NCI-H1694 treated with DMSO at 0.1 percent for 48 hours (cell line): ENCODE measurements at places on chromosomes 16 and 17.

DNA sequence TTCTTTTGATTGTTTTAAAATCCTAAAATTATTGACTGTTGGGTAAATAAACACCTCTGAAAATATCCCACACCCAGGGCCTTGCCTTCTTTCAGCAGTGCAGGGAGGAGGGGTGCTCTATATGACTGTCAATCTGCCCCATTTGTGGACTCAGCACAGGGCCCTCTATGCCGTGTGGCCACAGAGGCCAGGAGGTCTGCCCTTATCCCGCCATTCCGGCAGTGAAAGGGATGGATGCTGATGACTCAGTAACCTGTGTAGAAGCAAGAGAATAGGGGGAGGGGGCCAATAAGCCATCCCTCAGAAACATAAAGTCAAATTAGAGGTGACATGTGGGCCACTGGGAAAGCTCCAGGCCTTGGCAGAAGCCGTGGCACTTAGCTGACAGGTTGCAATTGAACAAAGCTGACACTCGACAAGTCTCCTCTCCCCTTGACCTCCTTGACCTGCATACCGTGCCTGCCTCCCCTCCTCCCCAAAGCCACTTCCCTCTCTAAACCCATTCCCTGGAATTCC lies 281.4 kb upstream of the DYNLRB2 start:
- DNase-seq: no peak

GRCh38 chr17:40522250-40522960 lies 21.0 kb upstream of the TNS4 start:
- DNase-seq: no peak

DNA sequence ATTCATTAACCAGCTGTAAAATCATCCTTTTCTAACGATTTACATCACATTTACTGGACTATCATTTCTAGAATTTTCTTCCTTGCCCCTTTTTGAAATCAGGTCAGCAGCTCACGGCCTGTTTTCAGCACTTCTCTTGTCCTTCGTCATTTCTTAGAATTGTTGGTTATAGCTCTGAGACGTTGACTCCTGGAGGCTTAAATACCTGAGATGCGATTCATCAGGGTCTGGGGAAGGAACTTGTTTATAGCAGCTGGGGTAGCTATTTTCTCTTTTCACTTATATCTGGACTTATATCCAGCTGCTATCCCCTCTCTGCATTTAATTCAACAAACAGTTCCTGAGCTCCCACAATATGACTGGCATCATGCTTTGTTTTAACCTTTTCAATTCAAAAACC lies 338.7 kb upstream of the TNRC6C start:
- no peak for DNase-seq

- no peak for DNase-seq
These were observed 273.2 kb downstream of the C16orf95 start for GRCh38 chr16:87044032-87044382.

GRCh38 chr16:56600398-56600999 lies 7.9 kb upstream of the MT2A start:
- peak; percentile 38 for DNase-seq

DNA sequence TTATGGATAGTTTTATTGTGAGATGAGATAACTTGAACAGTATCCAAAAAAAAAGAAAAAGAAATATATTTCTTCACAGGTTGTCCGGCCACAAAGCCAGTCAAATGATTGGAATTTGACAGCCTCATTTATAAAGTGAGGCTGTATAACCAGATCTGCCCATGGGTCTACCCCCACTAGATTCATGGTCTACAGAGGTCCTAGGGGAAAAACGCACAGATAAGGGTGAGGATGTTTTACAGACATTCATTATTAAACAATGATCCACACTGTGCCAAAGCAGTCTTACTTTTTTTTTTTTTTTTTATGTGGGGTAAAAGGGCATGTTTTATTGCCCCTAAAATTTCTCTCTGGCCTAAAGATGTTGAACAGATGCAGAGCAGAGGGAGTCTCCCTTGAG lies 1503.0 kb upstream of the CDH8 start:
- DNase-seq: no peak

- peak; percentile 86 for DNase-seq
These were observed 14.3 kb downstream of the SPATA32 start for GRCh38 chr17:45247429-45248131.

DNA sequence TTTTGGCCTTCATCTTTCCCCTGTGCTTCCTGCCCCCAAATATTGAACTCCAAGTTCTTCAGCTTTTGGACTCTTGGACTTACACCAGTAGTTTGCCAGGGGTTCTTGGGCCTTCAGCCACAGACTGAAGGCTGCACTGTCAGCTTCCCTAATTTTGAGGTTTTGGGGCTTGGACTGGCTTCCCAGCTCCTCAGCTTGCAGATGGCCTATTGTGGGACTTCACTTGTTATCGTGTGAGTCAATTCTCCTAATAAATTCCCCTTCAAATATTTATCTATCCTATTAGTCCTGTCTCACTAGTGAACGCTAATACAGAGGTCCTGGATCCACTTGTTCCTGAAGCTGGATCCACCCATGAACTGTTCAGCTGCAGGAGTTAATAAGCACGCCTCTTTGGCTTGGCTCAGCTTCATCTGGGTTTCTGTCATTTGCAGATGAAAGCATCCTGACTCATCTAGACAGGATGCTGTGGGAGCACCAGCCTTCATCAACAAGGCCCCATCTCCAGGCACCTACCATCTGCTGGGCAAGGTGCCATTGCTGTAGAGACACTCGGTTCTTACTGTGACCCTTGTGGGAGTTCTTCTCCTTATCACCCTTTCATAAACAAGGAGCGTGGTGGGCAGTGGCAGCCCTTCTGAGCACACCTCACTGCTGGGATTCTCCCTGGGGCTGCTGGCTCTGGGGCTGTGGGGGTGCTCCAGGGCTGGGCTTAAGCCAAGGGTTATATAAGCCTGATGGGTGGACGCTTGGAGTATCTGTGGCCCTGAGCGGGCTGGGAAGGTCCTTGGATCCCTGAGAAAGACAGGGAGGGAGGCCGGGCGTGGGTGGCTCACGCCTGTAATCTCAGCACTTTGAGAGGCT lies 23.1 kb downstream of the LAT start:
- DNase-seq: no peak

GRCh38 chr17:28501421-28502284 lies 4.5 kb upstream of the FOXN1 start:
- no peak for DNase-seq

- no peak for DNase-seq
These were observed 32.7 kb downstream of the EMP2 start for GRCh38 chr16:10547708-10548107.

DNA sequence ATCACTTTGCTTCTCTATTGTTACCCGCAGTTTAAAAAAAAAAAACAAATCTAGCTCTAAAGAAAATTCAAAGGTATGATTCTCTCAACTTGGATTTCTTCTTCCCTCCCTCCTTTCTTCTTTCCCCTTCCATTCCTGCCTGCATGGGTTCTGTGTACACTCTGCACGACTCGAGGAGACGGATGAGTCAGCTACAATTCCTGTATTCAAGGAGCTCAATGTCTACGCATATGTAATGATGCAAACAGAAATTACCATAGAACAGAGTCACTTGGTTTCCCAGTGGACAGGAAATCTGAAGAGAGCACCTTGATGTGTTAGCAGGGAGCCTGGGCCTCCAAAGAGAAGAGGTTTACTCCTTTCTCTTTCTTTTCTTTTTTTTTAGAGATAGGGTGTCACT lies 92.3 kb downstream of the VPS53 start:
- no peak for DNase-seq

DNA sequence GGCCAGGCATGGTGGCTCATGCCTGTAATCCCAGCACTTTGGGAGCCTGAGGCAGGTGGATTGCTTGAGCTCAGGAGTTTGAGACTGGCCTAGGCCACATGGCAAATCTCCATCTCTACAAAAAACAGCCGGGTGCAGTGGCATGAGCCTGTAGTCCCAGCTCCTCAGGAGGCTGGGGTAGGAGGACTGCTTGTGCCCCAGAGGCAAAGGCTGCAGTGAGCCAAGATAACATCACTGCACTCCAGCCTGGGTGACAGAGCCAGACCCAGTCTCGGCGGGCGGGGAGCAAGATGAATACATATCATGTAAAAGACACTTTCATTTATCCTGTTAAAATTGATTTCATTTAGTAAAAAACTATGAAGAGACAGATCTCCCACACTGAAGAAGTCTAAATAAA lies 54.6 kb downstream of the CREBBP start:
- no peak for DNase-seq

- DNase-seq: no peak
These were observed 19.6 kb upstream of the MYH10 start for GRCh38 chr17:8650119-8650499.

DNA sequence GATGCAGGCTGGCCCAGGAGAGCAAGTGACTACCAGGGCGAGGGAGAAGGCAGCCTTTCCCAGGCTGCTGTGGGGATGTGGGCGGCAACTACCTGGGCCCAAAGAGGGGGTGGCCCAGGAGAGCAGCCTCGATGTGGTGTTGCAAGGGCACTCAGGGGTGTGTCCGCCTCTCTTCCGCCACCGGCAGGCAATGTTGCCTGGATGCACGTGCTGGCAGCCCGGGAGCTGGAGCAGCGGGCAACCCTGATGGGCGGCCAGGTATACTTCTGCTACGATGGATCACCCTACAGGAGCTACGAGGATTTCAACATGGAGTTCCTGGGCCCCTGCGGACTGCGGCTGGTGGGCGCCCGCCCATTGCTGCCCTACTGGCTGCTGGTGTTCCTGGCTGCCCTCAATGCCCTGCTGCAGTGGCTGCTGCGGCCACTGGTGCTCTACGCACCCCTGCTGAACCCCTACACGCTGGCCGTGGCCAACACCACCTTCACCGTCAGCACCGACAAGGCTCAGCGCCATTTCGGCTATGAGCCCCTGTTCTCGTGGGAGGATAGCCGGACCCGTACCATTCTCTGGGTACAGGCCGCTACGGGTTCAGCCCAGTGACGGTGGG lies 2.7 kb downstream of the HSD3B7 start:
- DNase-seq: no peak

DNA sequence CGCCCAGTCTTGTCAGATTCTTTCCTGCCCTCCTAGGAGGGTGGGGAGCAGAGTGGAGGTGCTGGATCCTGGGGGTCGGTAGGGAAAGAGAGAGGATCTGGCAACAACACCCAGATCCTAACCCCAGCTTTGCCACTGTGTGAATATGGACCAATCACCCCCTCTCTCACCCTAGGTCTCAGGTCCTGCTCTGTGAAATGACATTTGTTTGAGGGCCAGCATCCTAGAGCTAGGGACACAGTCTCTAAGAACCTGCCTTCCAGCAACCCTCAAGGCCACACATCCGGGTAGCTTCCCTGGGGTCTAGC lies 28.4 kb upstream of the MAP3K14 start:
- no peak for DNase-seq

DNA sequence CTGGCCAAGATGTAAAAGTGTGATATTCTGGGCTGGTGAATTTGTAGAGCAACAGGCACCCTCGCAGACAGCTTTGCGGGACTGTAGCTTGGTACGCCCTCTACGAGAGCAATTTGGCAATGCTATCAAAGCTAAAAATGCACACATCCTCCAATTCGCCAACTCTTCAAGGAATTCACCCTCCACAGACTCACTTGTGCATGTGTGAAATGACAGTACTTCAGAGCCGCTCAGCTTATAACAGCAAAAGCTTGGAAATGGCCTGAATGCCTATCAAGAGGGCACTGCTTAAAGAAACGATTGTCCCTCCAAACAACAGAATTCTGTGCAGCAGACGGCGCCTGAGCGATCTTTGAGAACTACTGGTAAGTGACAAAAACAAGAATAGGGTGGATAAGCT lies 130.8 kb downstream of the SDK2 start:
- no peak for DNase-seq

GRCh38 chr16:66170989-66171388 lies 195.5 kb upstream of the CDH5 start:
- DNase-seq: no peak

DNA sequence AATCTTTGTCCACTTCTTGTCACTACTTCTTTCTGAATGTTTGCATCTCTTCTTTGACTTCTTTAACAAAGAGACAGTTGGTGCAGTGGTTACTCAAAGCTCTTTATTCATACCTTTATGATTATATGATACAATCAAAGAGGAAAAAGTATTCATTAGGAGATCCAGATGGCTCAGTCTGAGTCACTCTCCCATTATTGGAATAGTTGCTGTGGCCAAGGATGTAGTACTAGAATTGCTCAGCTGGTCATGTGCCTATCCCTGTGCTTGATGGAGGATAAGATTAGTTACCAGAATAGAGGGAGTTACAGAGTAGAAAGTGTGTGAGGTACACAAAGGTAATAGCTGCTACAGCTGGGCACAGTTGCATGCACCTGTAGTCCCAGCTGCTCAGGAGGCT lies 18.3 kb downstream of the BCAS3 start:
- no peak for DNase-seq

DNA sequence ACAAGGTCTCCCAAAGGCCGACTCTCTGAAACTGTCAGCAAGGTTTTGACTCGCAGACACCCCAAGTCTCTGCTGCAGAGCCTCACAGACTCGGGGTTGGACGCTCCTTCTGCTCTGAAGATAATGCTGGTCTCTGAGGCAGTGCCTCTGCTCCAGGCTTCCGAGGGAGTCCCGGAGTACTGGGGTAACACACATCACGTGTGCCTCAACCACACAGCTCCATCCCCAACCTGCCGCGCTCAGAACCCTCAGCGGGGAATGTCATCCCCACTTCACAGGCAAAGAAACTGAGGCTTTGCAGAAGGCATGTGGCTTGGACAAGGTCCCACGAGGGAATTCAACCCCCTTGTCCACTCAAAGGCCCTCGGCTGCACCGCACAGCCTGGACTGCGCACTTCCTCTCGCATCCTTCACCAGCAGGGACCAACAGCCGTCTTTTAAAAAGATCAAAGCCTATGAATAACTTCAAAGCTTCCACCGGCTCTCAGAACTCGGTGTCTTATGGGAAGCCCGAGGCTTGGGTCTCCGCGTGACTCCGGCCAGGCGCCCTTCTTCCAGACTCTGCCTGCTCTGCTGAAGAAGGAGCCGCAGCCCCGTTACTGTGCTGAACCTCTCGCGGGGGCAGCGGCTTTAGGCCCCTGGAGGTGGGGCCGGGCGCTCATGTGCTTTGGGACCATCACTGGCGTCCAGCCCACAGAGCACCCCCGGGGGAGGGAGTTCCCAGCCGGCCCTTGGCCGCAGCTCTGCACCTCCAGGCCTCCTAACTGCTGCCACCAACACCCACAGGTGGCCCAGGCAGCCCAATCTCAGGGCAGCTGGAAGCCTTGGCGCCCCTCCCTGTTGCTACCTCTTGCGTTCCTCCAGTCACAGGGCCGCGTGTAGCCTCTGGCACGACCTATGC lies 2.2 kb downstream of the TMEM204 start:
- DNase-seq: no peak

DNA sequence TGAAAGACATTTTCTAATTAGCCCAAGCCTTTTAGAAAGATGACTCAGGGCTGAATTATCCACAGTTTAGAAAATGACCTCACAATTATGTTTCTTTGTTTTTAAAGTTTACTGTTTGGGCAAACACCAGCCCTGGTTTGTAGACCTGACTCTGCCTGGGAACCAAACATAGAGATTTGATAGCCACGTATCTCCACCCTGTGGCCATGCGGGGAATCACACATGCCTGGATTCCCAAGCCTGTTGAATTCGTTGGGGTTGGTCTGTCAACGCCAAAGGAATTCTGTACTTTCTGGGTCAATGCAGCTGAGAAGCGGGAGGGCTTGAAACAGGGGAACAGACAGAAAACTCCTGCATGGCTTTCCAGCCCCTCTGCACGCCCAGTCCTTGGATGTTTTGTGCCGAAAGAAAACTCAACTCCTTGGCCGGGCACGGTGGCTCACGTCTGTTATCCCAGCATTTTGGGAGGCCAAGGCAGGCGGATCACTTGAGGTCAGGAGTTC lies 26.9 kb downstream of the CD300A start:
- DNase-seq: peak; percentile 70
